ENCODE measurements at places on chromosomes 12 and 14.

GRCh38 chr14:98694541-98694940 is 577.5 kb downstream of the BCL11B start:
- DNase-seq, result no peak

GRCh38 chr12:101885912-101886561 is 8.7 kb downstream of the DRAM1 start:
- no peak for DNase-seq

GRCh38 chr14:69676723-69677122 is 65.3 kb downstream of the SUSD6 start:
- no peak for DNase-seq

GRCh38 chr12:52338241-52338960 is 17.2 kb upstream of the KRT83 start:
- no peak for DNase-seq

Measured in CD4-positive, alpha-beta T cell treated with Interleukin-21 for 1 hour (primary cell).